ENCODE measurements at places on chromosomes 4 and X.

DNA sequence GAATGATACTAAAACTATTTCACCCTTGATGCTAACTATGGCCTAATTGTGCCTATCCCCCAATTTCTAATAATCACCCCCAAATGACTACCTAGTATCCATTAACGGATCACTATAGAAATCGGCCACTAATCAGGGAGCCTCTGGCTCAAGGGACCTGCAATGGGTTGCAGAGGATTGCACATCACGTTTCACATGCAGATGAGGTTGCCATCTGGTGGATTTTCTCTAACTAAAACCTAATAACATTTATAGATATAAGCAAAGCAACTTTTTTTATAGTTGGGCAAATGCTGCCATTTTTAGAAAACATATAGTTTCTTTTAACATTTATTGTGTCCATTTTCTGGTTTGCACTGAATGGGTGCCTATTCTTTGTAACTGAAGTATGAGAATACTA lies 28.3 kb upstream of the ALG13 start:
- no peak for DNase-seq

DNA sequence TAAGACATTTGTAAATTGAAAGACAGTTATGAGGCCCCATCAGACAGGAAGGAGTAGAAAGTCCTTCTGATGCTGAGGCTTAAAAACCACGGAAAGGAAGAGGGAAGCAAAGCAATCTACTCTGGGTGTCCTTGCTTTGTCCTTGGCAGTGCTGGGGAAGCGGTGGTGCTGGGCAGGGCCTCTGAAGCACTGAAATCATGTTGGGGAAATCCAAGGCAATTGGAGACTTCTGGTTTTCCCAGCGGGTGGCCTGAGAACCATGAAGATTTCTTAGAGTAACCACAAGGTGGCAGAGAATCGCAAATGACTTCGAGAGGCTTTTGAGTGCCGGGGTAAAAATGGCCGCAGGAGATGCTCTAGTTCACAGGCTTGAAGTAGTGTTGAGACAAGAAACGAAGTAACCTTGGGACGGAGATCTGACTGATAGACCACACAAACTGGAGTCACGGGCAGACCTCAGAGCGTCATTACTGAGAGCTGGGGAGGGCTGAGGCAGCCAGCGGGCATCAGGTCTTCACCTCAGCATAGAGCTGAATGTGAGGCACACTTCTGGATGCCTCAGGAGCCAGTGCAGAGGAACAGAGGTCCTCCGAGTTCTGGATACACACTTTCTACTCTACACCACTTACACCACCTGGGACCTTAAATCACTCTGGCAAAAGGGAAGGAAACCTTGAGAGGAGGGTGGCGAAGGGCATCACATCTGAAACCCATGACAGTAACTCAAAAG lies 130.7 kb upstream of the GPRIN3 start:
- peak; percentile 14 for DNase-seq

- no peak for DNase-seq
Observed at GRCh38 chrX:115330498-115331168, 41.1 kb downstream of the LUZP4 start.

DNA sequence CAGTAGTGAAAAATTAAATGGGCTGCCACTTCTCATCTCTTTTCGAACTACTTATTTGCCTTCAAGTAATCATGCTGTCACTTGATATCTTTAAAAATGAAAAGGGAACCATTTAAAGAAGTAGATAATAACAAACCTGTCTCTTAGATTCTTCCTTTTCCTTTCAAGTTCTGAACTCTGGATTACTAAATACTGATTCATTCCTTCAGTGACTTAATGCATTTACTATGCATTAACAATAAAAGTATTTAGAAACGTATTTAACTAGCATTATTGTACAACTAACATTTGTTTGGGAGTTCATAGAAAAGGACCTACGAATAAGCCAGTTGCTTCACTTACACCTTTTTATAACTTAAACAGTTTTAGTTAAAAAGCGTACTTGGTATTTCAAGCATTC lies 61.1 kb upstream of the RAB33B start:
- DNase-seq = no peak

DNA sequence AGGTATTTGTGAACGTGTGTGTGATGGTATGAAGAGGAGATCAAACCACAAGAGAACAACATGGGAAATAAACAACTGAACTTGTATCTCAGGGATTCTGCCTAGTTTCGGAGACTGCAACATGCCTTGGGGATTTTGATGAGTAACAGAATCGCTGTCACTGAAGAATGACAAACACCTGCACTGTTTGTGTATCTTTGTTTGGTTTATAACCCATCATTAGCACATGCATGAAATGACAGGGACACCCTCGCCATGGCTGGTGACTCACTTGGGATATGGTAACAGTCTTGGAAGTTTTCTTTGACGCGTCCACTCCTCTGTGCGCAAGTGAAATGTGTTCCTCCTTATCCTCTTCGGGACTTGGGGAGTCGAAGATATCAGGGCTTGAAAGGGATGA lies 30.3 kb upstream of the MAP3K15 start:
- DNase-seq = no peak

GRCh38 chr4:153513596-153513995 lies 47.4 kb downstream of the TMEM131L start:
- DNase-seq = no peak

DNA sequence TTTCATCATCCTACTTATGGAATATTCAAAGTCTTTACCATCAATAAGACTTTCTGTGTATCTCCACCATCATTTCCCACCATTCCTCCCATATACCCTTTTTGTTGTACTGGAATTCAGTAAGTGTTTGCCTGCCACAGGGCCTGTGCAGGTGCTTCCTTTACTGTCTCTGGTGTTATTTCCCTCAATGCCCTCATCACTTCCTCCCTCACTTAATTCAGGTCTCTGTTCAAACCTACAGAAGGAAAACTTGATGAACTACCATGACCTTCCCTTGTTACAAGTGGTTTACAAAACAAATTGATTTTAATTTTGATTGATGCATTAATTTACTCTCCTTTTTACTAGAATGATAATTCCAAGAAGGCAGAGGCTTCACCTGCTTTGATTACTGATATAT lies 159.5 kb upstream of the FAT4 start:
- DNase-seq = no peak

GRCh38 chr4:152577708-152578396 lies 42.0 kb upstream of the FBXW7 start:
- DNase-seq = no peak

All from activated T-helper 1 cell treated with anti-CD3 and anti-CD28 coated beads, Interleukin-2, amount 50 U/mL, for 16 hours (primary cell).